ENCODE measurements at places on chromosomes 7 and 10.

GRCh38 chr7:44348300-44348699, 22.9 kb upstream of the CAMK2B start:
- peak; percentile 31 for DNase-seq

DNA sequence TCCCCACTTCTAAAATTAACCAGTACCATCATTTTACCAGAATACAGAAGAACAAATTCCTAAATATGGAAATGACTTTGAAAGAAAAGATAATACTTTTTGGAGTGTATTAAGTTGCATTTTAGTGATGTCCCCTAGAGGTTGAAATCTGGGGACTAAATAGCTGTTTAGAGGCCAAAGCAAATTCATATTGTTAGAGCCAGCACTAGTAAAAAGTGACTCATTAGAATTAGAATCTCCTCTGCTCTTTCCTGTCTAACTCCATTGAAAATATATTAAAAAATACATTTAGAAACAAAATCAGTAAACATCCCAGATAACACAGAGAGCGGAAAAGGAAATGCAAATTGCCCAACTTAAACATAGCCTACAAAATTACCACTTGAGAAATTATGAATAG, 1189.6 kb upstream of the C7orf33 start:
- DNase-seq, result no peak

GRCh38 chr7:156148995-156149394, 336.7 kb upstream of the SHH start:
- no peak for DNase-seq

DNA sequence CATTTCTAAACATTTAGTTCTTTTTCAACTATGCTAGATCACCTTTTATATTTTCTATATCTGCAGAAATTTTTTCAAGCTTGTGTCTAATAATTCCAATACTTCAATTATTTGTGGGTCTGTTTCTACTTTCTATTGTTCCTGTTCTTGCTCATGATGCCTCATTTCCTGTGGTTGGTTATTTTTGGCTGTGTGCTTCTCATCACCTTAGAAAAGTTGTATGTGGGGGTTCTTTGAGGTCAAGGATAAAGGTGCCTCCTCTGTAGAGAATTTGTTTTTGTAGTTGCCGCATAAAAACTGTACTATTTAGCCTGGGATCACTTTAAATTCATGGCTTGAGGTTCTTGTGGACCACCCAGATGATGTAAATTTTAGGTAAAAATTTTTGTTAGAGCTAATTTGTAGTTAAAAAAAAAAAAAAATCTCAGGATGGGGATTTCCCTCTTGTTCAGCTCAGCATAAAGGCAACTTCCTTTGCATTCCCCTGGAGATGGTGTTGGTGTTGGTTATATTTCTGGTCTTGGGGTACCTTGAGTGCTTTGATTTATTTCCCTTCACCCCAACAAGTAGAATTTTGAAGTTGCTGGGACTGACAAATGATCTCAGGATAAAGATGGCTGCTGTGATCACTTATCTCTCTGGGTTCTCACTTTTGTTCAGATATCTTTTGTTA, 27.0 kb upstream of the JAZF1 start:
- DNase-seq, result no peak

DNA sequence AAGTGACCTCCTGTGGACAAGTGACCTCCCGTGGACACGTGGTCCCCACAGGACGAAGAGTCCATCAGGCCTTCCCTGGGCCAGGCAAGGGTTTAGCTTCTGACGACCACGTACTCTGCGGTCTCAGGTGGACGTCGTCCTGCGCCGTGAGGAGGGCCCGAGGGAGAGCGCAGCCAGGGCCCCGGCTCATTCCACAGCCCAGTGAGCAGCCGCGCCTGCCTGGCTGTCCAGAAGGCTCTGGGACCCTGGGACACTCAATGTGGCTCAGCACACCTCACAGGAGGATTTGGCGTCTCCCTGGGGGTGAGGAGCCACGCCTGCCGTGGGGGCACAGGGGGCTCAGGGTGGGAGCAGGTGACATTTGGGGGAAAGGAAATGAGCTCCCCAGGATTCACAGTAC, 64.4 kb upstream of the CFAP46 start:
- DNase-seq, result no peak

DNA sequence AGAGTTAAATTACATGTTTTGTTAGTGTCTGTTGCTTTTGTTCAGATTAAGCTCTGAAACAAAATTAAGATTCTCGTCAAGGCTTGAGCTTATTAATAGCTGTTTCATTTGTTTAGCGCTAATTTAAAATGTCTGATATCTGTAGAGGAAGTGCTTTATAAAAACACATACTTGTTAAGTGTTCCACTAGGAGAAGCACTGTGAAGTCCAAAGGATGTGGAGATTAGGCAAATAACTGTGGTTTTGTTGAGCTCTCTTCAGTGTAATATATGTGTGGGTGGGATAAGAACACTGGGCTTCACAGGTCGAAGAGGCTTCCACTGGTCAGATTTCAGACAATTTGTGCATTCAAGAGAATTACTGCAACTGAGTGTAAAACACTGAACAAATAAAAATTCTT, 242.0 kb downstream of the AUTS2 start:
- no peak for DNase-seq

- no peak for DNase-seq
Observed at GRCh38 chr7:122743211-122743610, 40.5 kb upstream of the RNF148 start.

DNA sequence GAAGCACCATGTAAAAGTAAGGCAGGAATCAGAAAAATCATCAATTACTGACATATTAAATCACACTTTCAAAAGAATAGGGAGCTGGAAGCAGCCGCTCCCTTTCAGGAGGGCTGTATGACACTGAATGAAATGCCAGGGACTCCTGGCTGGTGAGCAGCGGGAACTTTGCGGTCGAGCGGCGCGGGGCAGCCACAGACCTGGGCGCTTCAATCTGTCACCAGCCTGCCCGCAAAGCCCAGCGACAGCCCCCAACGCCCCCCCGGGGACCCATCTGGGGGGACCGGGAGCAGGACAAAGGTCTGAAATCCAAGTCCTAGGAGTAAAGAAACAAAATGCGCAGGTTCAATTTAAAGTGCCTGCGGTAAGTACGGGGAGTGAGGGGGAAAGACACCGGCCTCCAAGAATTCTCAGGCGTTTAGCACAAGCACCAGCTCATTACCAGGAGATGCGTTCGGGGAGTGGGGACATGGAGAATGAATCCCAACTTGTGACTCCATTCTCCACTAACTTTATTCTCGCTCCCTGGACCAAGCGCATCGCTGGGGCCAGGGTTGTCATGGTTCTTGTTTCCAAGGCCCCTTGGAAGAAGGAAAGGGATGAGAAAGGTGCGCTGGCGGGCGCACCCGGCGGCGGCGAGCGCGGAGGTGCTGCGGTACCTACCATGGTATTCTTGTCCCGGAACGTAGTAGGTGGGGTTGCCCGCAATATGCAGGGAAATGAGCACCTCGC, 824 bp downstream of the RELN start:
- DNase-seq, result peak; percentile 24

- no peak for DNase-seq
Observed at GRCh38 chr10:59954296-59954695, 47.9 kb upstream of the CCDC6 start.

DNA sequence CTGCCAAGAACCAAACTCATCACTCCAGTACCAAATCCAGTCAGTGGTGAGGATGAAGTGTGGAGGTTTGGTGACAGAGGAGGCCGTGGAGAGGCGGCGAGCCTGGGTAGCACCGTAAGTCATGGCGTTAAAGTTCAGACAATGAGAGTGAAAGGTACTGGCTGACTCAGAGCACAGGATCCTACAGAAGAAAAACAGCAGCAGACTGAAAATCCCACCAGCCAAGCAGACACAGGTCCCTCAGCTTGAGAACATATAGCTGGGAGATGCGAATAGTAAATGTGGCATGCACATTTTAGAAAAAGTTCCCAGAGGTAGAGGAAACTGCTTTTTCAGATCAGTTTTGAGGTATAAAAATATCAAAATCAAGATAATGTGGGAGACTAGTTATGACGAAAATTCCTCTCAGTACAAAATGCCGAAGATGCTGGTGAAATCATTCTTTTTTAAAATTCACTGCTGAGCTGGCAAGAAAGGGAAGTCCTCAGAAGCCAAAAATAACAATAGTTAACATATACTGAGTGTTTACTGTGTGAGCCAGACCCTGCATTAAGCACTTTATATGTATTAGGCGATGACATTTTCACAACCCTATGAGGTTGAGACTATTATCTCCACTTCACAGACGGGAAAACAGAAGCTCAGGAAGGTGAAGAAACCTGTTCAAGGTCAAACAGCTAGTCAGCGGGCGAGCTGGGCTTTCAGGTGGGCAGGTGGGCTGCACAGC, 20.9 kb downstream of the PARP12 start:
- DNase-seq, result no peak

DNA sequence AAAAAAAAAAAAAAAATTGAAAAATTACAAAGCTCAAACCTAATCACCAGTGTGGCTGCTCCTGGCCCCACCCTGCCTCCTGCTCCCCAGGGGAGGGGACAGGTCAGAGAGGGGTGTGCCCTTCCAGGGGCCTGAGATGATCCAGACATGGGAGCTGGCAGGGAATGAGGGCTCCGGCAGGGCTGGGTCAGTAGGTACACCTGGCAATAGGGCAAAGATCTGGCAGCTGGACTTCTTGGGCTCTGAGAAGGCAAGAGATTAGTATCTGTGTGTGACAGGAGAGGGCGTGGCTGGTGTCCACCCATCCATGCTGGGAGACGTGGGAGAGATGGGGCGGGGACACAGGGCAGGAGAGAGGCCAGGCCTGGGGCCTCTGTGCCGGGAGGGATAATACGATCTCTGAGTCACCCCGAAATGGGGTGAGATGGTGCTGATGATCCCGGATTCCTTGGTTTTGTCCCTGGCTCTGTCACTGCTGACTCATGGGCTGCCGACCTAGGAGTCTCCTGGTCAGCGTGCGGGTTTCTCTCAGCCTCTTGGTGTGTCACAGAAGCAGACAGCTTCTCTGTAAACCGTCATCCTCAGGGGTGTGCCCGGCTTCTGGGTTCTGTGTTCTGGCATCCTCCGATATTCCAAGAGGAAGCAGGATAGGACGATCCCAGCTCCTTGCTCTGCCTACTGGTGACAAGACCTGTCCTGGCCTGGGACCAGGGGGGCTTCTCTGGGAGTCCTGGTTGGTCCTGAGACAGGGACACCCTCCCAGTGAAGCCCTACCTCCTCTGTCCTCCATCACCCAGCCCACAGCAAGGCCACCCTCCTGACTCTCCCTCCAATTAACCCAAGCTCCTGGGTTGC, 8.2 kb upstream of the CLDN4 start:
- peak; percentile 51 for DNase-seq

DNA sequence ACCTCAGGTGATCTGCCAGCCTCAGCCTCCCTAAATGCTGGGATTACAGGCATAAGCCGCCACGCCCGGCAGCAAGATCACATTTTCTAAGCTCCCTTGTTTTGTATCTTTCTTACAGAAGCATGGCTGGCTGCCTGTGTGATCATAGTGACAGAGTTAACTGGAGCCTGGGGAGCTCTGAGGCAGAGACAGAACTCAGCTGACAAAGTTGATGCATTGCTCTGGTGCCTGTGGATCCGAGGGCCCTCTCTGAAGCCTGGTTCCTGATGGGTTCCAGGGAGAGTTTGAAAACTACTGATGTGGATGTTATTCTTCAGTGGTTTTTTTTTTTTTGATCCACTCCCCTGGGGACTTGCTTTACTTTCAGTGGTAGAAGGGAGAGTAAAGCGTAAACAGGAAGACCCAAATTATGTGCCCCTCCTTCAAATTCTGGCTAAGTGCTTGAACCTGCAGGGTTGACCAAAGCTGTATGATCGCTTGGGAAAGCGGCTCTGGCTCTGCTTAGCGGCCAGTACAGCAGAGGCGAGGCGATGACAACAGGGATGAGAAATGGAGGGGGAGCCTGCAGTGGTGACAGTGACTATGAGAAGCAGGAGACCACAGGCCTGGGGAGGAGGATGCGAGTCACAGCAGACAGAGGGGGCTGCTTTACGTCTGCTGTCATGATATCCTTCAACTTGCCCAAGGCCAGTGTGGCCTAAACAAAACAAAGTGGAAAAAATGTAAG, 6.8 kb upstream of the EFCAB10 start:
- no peak for DNase-seq

- no peak for DNase-seq
Observed at GRCh38 chr7:38335128-38335491, 61.7 kb upstream of the TARP start.

DNA sequence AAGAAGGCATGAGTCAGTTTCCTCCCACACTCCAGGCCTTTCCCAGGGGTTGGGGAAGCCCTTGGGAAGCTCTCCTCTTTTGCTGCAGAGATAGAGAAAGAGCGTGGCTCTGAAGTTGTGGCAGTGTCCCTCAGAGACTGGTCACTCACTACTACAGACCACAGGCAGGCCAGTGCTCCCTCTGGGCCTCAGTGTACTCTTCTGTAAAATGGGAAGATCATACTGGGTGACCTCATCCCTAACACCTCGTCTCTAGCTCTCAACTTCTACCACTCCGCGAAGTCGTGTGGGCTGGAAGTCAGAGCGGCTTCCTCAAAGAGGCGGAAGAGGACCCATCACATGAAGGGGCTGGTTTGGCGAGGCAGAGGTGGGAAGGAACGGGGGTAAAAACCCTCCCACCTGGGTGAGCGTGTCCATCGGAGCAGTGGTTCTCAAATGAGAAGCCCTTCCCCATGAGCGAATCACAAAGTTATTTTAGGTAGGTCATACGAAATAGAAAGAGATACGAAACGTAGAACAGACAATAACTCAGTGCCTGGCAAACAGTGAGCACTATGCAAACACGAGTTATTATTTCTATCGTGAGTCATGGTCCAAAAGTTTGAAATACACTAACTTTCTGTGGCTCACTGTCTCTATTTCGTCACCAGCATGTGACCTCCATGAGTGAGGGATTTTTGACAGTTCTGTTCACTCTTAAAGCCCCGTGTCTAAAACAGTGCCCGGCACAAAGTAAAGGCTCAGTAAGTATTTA, 32.7 kb downstream of the PRKAG2 start:
- no peak for DNase-seq

- DNase-seq, result peak; percentile 65
Observed at GRCh38 chr7:18352339-18353255, 143.0 kb upstream of the HDAC9 start.
